ENCODE measurements at places on chromosomes 3 and 15.

GRCh38 chr3:17140670-17141505, 256.1 kb downstream of the PLCL2 start:
- DNase-seq = no peak

GRCh38 chr3:50202353-50203112, 2.5 kb upstream of the SLC38A3 start:
- DNase-seq = no peak

- no peak for DNase-seq
These were observed 83.2 kb downstream of the MEIS2 start for GRCh38 chr15:37017031-37017625.

DNA sequence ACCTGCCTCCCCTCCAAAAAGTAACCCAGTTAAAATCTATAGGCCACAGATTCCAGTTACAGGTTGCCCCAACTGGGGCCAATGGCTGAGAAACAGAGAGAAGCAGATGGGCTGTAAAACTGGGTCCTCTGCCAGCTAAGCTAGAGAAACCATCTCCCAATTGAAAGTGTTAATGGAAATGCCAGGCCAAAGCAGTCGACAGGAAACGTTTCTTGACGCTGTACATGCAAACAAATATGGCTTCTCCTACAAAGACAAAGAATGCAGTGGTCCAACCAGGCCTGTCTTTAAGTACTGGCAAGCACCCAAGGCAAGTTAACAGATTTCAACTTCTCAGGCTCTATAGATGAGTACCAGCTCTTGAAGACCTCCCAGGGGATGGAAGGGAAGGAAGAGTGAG, 71.3 kb downstream of the MAGI1 start:
- no peak for DNase-seq

DNA sequence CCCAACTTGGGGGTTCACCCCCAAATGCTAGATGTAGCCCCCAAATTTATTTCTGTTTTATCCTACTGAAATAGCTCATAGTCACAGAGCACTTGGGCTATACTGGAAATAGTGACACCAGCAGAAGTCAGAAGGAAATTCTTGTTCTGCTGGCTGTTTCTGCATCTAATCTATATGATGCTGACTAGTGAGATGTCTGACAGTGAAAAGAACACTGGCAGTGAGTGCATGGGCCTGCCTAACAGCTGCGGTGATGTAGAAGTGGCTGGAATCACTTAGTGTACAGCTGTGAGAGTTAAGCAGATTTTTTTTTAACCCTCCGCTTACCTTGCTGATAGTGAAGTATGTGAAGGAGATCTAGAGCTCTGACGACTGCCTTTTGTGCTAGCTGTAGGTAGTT, 14.0 kb downstream of the TTC14 start:
- no peak for DNase-seq

- no peak for DNase-seq
These were observed 181.1 kb upstream of the RBMS3 start for GRCh38 chr3:29099775-29100174.

GRCh38 chr3:149765762-149766334, 13.6 kb upstream of the COMMD2 start:
- DNase-seq = no peak

DNA sequence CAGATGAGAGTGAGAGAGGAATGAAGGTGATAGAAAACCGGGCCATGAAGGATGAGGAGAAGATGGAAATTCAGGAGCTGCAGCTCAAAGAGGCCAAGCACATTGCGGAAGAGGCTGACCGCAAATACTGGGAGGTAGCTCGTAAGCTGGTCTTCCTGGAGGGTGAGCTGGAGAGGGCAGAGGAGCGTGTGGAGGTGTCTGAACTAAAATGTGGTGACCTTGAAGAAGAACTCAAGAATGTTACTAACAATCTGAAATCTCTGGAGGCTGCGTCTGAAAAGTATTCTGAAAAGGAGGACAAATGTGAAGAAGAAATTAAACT, 88.9 kb downstream of the EOMES start:
- no peak for DNase-seq

All from stimulated activated CD4-positive, alpha-beta T cell treated with anti-CD3 and anti-CD28 coated beads, Interleukin-1b, Interleukin-23, amount 100 ng/mL, for 1 hour (primary cell).